Pulmonary artery endothelial cell (primary cell): ENCODE measurements at places on chromosomes 7 and 10. TPM values are rescaled to one million over a fixed set of nuclear protein-coding genes. Genes with fewer than 3 reads are reported as not detected.

DNA sequence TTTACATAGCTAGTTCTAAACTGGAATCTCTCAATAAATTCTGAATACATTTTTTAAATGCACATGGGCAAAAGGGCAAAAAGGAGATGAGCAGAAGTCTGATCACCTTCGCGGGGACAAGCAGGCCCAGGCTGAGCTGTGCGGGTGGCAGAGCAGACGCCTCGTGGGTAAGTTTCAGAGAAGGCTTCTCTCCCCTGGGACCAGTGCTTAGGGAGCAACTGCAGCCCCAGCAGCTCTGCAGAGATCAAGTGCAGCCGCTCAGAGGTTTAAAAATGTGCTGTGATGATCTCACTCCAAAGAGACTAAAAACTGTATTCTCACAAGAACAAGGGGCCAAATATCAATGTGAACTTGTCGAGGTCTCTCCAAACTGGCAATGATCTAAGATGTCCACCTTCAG, 264.3 kb upstream of the RNF32 start:
- no peak for DNase-seq

DNA sequence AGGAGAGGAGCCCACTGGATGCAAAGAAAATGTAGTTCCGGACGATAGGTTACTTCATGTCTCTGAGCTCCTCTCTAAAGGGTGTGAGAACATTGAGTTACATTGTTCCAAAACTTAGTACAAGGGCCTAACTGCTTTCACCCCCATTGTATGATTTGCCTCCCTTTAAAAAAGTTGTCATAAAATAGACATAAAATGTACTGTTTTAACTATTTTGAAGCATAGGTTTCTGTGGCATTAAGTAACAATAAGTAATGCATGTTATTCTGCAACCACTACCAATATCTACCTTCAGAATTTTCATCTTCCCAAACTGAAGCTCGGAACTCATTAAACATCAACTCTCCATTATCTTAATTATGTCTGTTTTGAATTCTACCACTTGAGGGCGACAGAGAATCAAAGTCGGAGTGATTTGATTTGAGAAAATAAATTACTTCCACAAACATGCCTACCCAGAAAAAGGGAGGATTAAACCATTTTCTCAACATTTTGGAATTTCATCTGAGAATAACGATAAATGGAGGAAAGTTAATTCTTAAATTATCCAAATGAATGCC, 2.7 kb downstream of the IGFBP1 start:
- no peak for DNase-seq

DNA sequence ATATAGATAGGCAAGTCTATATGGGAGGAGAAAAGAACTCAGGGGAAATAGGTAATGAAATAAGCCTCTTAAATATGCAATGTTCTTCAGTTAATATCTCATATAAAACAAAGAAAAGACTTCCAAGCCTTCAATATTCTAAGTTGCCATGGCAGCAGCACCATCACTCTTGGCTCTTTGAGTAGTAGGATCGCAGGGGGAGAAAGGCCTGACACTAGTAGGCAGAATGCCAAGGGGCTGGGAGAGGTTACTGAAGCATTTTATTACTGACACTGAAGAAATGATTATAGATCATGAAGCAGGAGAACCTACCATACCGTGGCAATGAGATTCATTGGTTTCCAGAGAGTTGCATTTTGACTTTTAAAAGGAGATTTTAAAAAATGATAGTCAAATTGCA, 193.9 kb downstream of the NXPH1 start:
- no peak for DNase-seq

DNA sequence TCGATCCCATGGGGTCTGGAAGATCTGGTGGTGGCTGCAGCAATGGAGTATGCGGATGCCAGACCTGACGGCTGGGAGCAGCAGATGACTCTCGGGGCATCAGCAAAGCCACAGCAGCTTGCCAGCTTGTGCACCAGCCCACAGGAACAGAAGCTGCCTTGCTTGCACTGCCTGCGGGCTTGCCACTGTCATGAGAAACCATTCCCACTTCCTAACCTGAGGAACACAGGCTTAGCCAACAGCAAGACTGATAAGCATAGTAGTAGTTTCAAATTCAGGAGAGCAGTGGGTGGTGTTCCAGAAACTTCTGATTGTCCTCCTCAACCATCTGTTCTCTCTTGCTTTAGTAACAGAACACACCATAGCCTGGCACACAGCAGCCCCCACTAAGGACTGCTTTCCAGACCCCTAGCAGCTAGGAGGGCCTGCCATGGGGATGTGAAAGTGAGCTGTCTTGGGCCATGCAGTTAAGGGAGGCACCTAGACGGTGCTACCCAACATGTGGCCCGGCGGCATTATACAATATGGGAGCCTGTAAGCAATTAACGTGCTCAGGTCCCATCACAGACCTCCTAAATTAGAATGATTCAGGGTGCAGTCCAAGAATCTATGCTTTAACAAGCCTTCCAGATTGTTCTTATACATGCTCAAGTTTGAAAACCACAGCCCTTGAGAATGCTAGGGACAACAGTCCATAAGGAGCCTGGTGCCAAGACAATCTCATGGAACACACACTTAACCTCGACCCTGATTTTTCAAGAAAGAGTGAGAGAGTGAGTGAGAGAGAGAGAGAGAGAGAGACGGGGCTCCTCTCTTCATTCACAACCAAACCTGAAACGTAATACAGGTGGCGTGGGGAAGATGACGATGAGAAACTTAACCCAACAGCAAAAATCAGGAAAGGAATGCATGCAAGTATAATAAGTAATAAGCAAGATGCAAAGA, 7.1 kb downstream of the ANXA11 start:
- DNase-seq = no peak

DNA sequence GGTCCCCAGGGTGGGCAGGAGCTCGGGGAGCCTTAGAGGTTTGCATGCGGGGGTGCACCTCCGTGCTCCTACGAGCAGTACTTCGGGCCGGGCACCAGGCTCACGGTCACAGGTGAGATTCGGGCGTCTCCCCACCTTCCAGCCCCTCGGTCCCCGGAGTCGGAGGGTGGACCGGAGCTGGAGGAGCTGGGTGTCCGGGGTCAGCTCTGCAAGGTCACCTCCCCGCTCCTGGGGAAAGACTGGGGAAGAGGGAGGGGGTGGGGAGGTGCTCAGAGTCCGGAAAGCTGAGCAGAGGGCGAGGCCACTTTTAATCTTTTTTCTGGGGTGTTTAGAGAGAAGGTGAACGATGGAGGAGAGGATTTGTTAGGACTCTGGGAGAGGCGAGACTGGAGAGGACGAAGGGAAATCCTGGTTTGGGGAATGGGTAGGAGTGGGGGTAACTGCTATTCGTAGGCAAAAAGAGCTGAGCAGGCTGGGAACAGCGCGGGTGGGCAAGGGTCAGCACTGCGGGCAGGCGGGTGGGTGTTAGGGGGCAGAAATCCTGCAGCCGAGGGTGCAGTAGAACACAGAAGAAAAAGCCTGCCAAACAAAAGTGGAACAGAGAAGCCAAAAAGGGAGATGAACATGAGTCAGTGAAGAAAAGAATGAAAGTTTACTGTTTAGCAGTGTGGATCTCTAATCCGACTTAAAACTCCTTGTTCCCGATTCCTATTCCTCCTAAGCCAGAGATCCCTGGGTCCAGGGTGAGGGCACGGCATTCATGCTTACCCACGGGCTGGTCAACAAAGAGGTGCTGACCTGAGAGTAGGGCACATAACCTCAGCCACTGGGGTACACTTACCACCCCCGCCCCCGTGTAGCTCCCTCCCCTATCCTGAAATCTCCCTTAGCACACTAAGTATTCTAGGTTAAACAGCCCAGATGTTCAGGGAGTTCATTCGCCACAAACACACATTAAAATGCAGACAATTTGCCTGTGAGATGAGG, 26.9 kb downstream of the PRSS2 start:
- no peak for DNase-seq

DNA sequence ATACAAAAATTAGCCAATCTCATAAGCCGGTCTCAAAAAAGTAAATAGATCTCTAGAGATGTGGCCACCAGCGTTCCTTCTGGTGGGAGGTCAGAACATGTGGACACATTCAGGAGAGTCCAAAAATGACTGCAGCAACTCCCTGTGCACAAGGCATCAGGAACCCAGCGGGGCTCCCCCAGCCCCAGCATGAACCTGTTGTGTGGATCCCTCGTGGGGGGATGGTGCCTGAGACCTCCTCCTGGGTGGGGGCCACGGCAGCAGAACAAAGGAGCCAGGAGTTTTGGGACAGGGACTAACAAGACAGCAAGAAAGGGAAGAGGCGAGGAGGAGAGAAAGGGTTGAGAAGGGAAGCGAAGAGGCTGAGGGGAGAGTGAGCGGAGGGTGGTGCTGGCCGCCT, 121.8 kb downstream of the WDR37 start:
- no peak for DNase-seq

GIMAP1 gene
- 11.1 and 13.5 TPM in 2 replicates for total RNA-seq

DNA sequence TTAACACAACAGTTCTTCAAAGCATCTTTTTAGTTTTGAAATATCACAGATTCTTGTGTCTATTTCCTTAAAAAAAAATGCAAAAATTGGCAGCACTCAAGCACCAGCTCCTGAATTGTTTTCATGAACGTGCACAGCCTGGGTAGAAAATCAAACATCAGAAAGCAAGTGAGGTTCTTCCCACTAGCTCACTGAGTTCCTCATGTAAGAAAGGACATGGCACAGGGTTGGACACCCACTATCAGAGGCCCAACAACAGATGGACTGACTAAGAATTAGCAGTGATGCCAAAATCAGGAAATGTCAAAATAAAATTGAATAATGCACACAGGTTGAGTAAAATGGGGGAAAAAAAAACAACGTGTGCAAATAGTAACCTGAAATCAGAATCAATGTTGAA, 146.8 kb downstream of the PCLO start:
- DNase-seq = no peak

GRCh38 chr10:5818894-5819293, 5.7 kb upstream of the GDI2 start:
- no peak for DNase-seq

DNA sequence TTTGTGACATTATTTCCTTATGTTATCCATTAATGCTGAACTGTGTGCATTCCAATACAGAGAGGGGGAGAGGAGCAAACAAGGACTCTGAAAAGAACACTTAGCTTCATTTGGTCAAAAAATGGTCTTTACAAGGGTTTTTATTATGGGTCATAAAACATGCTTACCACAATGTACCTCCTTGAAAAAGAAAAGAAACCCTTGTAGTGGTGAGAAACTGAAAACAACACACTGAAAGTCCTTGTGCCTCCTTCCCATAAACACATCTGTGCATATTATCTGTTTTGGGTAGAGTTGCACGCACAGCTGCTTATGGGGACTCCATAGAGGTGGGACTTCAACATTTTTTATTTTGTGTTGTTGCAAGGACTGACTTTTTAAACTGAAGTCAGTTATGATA, 98.7 kb downstream of the CDK6 start:
- no peak for DNase-seq

DNA sequence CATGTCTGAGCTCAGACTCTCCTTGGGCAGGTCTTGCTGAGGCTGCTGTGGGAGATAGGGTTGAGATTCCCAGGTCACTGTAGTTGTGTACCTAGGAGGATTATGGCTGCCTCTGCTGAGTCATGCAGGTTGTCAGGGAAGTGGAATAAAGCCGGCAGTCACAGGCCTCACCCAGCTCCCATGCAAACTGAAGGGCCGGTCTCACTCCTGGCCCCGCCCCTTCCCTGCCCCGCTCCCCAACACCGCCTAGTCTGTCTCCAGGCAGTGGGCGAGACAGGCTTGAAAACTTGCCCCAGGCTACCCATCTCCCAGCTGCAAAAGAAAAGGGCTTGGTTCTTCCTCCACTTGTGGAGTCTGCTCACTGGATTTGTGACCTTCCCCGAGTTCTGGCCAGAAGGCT, 41.6 kb upstream of the SDHAF3 start:
- no peak for DNase-seq

DNA sequence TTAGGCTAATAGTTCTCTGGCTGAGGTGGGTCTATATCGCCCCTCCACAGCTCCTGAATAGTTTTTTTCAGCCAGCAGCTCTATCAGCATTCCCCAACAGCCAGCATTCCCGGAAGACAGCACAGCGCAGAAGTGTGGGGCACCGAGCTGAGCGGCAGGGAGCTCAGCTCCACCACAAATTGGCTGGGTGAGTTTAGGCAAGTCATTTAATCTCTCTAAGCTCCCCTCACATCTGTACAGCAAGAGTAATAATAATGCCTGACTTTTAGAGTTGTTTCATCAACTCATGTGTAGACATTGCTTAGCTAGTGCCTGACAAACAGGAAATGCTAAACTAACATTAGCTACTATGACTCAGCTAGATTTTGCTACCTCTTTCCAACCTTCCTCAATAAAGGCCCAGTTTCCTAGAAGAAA, 247.9 kb upstream of the PTN start:
- no peak for DNase-seq

LIPN gene
- not detected in 2 replicates for total RNA-seq

DNA sequence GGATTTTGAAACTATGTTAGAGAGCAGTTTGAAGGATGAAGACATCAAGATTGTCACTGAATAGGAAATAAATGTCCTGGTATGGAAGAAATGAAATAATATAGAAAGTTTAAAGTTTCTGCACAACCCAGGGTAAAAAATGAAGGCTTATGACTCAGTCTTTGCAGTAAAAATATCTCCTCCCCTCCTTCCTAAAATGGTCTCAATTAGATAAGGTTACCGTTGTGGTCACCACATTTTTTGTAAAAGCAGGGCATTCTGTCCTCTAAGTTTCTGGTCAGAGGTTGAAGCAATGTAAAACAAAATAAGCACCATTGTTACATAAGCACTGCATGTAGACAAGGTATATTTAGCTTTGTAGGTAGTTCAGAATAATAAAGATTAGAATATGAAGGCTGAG, 403.5 kb downstream of the SUGCT start:
- DNase-seq = no peak

DNA sequence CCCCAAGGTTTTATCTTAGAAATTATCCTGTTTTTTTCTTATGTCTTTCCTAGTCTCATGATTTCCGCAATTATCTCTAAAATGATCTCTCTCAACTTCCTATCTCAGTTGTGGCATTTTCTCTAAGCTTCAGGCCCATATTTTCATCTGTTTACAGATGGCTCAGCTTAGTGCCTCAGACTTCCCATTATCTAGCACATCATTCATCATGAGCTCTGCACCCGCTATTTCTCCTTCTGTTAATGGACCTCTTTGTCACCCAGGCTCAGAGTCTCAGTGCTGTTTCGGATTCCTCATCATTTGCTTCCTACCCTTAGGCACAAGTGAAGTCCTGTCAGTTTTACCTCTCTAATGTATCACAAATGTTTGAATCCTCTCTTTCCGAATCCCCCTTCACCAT, 84.1 kb downstream of the BMPR1A start:
- no peak for DNase-seq

BMPR1A gene
- 1.4 and 3.0 TPM in 2 replicates for total RNA-seq
